ENCODE measurements at places on chromosomes 11 and 22. TPM values are rescaled to one million over a fixed set of nuclear protein-coding genes. Genes with fewer than 3 reads are reported as not detected.
A peak's percentile ranks its signal among the peaks of the same experiment; 100 is the strongest.

The CCND1 gene
- total RNA-seq, result 422 TPM

The CCDC89 gene
- 13.6 TPM for total RNA-seq

The MMP11 gene
- 10.3 TPM for total RNA-seq

The MOGAT2 gene
- 0.07 TPM for total RNA-seq

The ROM1 gene
- total RNA-seq, result 3.4 TPM

The TCN2 gene
- 6.6 TPM for total RNA-seq

The MIAT gene
- total RNA-seq, result 1.9 TPM

The CENPM gene
- total RNA-seq, result 54.8 TPM

The APOL5 gene
- not detected for total RNA-seq

The CD248 gene
- not detected for total RNA-seq

The BATF2 gene
- 0.59 TPM for total RNA-seq

The MEN1 gene
- 15.0 TPM for total RNA-seq

The GLB1L2 gene
- 4.7 TPM for total RNA-seq

The GPR83 gene
- total RNA-seq, result not detected

DNA sequence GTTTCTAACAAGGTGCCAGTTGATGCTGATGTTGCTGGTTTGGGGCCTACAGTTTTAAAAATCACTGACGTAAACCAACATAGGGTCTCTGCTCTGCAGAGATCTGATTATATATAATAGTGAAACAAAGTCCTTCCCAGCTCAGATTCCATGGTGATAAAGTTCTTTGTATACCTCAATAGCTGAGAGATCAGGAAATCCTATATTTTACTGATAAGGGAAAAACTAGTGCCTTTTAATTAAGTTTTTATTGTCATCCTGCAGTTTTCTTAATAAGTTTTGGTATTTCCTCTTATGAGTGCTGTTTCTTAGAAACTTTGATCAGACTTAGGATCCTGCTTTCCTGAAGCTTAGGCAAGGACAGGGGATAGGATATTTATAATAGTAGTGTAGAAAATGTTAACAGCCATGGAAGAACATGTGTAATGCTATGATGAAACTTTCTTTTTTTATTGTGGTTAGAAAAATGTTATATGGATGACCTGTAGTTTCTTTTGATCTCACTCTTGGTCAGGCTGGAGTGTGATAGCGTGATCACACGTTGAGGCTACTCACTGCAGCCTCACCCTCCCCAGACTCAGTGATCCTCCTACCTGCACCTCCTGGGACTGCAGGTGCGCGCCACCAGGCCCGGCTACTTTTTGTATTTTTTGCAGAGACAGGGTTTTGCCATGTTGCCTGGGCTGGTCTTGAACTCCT, 14.1 kb downstream of the CAPRIN1 start:
- DNase-seq, result no peak

DNA sequence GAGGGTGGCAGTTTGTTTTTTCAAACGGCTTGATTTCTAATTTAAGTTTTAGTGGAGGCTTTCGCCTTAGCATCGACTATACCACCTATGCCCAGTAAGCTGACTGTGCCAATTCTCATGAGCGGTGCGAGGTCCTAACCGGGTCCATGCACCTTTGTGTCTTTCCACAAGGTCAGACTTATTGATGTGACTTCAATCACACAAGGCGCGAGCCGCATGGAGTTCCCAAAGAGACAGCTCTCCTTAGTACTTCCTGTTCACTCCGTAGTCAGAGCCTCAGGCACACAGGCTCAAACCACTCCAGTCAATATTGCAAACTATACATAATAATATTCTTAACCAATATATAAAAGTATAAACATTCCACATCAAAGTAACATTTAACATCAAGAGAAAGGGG, 18.2 kb downstream of the ST14 start:
- DNase-seq, result no peak

- DNase-seq, result no peak
Measured at GRCh38 chr11:134613646-134614045, 201.6 kb upstream of the B3GAT1 start.

GRCh38 chr22:19629720-19630419, 84.4 kb upstream of the SEPTIN5 start:
- peak; percentile 42 for DNase-seq

DNA sequence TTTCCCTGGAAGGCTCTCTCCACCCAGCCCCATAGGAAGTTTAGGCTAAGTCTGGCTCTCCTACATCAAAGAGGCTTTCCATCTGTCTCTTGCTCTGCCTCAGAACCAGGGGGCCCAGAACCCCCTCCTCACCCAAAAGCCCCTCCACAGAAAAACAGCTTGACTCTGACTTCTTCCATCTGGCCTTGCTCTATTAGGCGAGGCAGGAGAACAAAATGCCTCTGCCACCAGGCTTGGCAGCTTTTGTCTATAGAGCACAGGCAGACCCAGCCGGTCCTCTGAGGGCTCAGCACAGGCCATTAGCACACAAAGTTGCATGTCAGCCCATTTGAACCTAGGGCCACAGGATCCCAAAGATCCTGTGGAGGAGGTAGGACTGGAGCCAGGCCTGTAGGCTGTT, 75.7 kb upstream of the SUSD2 start:
- DNase-seq, result no peak

GRCh38 chr11:59822989-59823566, 12.5 kb upstream of the MRPL16 start:
- DNase-seq, result peak; percentile 66

- no peak for DNase-seq
Measured at GRCh38 chr11:67283481-67283963, 5.6 kb upstream of the ANKRD13D start.

- no peak for DNase-seq
Measured at GRCh38 chr11:128804481-128804880, 62.6 kb downstream of the KCNJ1 start.

DNA sequence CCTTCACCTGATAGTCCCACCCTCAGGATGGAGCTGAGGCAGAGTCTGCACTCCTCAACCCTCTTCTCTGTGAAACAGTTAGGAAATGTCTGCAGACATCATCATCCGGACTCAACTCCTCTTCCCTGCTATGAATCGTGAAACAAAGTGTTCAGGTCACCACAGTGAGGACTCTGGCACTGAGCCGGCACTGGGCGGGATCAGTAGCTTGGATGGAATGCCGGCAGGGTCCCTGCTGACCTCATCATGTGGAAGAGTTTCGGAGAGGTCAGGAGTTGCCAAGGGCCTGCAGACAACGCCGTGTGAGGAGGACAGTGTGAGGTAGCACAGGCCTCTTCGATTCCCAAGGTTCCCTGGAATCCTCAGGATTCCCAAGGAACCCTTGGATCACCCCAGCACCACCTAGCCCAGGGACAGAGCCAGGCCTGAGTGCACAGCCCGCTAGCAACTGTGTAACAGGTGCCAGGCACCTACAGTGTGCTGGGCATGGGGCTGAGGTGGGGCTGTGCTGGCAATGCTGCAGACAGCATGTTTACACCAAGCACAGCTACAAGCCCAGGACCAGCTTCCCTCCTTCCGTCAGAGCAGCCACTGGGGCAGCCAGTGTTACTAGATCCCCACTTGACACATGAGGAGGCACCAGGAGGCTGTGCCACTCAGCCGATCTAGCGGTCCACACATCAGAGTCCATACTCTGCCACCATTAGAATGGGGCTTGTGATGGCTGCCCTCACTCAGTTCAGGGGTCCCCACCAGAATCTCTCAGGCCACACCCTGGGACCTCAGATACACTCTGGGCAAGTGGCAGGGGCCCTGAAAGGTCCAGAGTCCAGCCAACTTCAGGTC, 693 bp upstream of the LINC01488 start:
- DNase-seq, result no peak

- no peak for DNase-seq
Measured at GRCh38 chr11:122173587-122173986, 57.6 kb upstream of the BLID start.

- no peak for DNase-seq
Measured at GRCh38 chr11:19284881-19285280, 44.1 kb upstream of the E2F8 start.

DNA sequence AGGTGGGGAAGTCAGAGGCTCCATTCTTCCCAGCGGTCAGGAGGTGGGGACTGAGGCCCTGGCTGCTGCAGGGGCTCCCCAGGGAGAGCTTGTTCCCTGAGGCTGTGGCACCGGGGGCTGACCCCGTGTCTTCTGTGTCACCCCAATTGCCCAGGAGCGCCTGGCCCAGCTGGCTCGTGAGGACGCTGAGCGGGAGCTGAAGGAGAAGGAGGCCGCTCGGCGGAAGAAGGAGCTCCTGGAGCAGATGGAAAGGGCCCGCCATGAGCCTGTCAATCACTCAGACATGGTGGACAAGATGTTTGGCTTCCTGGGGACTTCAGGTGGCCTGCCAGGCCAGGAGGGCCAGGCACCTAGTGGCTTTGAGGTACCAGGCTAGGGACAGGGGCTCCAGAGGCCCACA, 53.2 kb downstream of the MYO7A start:
- no peak for DNase-seq

- DNase-seq, result no peak
Measured at GRCh38 chr11:14835496-14836492, 56.2 kb downstream of the CYP2R1 start.

GRCh38 chr11:114165326-114166230, 106.1 kb downstream of the ZBTB16 start:
- DNase-seq, result no peak

DNA sequence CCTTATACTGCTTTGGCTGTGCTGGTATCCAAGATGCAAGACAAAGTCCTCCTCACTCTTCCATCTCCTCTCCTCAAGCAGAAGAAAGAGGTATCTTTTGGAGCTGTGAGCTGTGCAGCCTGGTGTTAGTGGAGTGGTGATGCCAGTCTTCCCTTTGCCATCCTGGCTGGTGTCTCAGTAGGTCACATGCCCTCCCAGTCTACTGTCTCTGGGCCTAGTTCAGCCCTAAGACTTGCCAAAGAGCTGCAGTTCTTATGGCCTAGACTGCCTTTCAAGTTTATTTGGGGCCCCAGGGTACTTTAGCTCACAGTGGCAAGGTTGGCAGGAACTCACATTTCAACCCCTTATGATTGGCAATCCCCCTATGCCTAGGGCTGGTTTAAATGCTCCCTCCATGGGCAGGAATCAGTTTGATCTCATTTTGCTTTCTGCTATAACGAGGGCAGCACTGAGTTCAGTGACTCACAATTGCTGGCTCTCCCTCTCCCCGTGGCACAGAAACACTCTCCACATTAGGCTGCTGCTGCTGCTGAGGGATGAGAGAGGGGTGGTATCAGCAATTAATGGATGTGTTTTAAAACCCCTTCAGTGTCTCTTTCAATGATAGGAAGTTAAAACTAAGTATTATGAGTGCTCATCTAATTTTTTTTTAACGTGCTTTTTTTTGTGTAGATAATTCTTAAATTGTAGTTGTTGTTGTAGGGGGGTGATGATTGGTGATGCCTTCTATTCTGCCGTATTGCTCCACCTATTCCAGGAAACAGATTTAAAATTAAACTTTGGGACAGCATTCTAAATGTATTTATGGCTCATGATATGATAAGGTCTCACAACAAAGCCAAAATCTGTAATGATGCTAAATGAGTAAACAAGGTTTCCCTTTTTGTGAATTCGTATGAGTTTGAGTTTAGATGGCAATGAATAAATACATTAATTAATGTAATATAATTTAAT, 1295.0 kb downstream of the JRKL start:
- DNase-seq, result no peak

DNA sequence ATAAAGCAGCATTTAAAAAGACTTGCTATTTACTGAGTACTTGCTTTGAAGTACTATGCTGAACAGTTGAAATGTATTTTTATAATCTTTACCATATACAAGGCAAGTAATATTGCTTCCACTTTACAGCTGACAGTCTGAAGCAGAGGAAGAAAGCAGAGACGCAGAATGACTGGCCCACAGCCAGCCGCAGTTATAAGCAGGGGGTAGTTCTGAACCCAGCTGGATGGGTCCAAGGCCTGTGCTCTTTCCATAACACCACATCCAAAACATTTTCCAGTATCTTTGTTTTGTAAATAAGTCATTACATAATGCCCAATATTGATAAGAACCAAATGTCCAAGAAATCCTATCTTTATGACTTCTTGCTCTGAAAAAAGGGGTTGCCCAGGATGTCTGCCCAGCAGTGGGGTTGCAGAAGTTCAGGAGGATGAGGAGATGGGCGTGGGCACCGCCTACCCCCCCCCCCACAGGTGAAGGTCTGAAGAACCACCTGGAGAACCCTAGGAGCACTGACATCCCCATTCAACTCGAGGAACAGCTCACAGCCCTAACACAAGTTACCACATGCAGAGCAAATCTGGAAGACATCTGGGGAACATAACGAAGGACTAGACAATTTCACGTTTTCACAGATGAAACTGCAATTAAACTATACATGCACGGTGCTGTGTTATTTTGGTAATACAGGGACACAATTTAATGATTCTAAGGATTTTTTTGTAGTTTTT, 24.2 kb upstream of the YPEL1 start:
- no peak for DNase-seq

- no peak for DNase-seq
Measured at GRCh38 chr11:74951226-74951625, 2.2 kb downstream of the SPCS2 start.

DNA sequence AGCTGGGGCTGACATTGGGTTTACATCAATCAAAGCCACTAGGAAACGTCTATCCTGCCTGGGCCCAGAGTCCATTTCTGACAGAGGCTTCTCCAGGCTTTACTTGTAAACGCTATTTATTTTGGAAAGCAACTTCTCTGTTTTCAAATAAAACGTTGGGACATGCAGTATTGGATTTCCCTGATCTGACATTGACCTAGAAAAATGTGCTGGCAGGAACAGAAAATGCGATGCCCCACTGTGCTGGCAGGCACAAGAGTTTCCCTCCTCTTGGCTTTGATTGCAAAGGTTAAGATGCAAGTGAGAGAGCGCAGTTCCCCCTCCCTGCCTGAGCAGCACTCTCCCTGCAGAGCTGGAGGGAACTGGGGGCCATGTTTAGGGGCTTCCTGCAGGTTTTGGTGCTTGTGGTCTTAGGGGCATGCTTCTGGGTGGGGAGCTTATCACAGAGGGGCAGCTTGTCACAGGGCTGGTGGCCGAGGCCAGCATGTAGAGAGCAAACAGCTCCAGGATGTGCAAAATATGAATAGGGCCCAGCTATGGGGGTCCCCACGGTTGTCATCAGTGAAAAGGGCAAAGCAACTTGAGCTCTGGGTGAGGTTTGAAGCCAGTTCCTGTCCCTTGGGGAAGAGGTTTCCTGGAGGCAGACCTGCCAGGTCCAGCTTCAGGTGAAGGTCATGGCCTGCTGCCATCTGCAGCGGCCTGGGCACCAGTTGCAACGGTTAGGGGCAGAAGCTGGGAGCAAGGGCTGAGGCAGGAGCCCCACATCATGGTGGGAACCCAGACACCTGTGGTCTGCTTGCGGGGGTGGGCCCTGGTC, 42.3 kb upstream of the DKK3 start:
- DNase-seq, result no peak
